ENCODE measurements at places on chromosomes 11 and 22.

GRCh38 chr22:37640591-37641560 is 1.4 kb downstream of the SH3BP1 start:
- no peak for DNase-seq

DNA sequence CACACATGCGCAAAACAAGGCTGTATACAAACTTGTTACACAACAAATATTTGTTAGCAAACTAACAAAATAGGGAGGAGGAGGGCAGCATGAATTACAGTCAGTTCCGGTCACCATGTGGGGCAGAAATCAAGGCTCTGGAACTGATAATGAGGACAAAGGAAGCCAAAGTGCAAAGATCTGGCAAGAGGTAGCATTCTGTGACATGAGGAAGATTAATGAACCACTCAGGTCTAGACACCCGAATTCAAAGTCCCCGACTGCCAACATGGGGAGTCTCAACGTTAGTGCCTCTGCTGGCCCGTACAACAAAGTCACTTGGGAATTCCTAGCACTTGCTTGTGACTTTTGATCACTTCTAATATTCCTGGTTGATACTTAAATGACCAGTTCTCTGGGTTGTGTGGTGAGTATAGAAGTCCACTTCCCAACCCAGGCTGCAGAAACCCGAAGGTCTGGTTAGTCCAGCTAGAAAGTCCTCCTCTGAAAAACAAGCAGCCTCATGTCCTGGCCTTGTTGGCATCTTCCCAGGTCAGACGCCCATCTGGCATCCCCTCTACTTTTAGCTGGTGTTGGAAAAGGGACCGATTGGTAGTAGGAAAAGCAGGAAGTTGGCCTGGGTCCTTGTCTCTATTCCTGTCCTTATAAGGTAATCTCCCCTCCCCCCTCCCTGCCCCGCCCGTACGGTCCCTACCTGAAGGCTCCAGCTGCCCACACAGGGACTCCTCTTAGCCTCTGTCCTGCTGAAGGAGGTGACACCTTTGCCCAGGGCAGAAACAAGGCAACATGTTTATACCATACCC is 1.6 kb downstream of the SUN2 start:
- peak; percentile 26 for DNase-seq

DNA sequence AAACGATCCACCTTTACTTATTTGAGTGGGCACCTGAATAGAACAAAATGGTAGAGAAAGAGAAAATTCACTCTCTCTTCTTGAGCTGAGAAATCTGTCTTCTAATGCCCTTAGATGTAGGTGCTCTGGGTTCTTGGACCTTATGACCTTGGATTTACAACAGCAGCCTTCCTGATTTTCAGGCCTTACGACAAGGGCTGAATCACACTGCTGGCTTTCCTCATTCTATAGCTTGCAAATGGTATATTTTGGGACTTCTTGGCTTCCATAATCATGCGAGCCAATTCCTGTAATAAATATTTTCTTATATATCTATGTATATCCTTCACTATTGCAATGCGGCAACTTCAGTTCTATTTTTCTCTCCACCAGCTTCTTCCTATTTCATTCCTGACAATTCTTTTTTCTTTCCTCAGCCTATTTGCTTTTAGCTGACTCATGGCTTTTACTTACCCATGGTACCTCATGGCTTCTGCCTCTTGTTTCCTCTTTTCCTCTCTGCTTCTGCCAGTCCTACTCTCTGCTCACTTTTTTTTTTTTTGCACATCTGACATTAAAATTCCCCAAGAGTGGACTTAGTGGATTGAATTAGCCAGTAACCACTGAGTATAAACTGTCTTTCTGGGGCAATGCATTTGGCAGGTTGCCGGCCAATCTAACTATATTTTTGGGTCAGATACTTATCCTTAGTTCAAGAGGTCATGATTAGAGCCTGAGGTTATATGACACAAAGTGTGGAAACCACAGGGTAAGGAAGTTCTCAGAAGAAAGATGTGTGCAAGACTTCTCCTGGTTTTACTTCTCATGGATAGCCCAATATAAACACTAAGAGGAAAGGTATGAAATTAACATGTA is 359.5 kb downstream of the TMEM135 start:
- DNase-seq = no peak

- no peak for DNase-seq
Measured at GRCh38 chr22:41826021-41826420, 6.9 kb upstream of the SREBF2 start.

- no peak for DNase-seq
Measured at GRCh38 chr11:78869293-78869692, 294.6 kb upstream of the NARS2 start.

- no peak for DNase-seq
Measured at GRCh38 chr22:48528221-48528915, 1299.3 kb downstream of the BRD1 start.

Data from GM03348 (cell line).